ENCODE measurements at places on chromosomes 6 and 20.

- DNase-seq = no peak
These were observed 5.7 kb downstream of the TUBB2A start for GRCh38 chr6:3151691-3152090.

GRCh38 chr6:156809034-156809433 lies 31.9 kb downstream of the ARID1B start:
- DNase-seq = no peak

DNA sequence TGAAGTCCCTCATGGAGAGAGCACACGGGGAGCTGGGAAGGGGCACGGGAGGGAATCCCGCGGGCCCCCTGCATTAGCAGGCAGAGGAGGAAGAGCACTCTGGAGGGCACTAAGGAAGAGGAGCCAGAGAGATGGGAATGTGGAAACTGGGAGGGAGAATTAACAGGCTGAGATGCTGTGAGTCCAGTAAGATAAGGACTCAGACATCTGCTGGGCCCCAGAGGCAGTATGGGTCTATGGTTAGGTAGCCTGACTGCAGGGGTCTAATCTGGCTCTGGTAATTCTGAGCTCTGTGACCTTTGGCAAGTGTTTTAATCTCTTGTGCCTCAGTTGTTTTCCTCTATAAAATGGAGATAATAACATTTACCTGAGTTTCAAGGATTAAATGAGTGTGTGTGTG lies 15.7 kb upstream of the SRSF3 start:
- DNase-seq = no peak

DNA sequence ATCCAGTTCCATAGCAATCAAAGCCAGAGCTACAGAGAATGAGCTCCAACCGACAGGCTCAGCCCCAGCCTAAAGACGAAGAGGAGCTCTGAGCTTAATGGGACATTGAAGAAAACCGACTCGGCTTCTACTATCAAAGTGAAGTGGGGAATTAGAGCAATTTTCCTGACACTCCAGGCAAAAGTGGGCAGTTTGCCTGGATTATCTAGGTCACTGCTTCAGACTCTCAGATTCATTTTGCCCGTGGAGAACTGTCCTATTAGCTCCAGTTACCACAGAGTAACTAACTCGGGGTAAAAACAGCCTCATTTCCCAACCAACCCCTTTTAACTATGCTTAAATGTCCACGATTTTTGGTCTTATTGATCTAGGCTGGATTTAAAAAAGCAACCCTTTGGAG lies 592.1 kb upstream of the NRSN1 start:
- no peak for DNase-seq

DNA sequence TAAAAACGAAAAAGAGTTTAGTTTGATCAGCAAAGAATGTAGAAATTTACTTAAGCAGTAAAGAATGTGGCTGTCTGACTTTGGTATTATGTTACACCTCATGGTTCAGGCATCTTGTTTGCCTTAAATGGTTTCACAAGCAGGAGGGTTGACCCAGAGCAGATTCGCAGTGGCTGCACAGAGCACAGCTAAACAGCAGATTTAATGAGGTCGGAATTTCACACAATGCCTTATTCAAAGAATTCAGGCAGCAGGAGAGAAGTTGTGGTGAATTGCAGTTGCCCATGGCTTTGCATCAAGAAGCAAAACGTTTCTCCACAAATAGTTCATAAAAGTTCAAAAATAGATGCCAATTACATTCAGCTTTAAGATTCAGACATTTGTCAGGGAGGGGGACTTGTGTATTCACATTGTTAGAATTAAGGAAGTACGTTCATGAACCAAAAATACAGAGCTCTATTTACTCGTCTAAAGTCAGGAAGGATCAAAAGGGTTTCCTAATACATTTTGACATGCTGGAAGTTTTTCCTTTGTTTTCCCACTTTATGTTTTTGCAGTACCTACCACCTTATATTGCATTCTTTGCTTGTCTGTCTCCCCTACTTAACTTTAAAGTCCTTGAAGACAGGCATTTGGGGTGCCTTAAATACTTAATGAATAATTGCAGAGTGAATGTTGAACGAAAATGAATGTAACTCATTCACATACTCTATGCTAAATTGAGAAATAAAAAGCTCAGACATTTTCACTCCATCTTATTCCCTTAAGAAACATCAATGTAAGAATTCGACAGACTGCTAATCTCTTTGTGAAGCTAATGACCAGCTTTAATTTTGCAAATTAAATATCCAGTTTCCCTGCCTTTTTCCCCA lies 1163.6 kb upstream of the CITED2 start:
- DNase-seq = peak; percentile 99

- no peak for DNase-seq
These were observed 47.1 kb downstream of the MCUR1 start for GRCh38 chr6:13767121-13767808.

GRCh38 chr6:24932832-24933231 lies 2.9 kb downstream of the RIPOR2 start:
- DNase-seq = no peak

DNA sequence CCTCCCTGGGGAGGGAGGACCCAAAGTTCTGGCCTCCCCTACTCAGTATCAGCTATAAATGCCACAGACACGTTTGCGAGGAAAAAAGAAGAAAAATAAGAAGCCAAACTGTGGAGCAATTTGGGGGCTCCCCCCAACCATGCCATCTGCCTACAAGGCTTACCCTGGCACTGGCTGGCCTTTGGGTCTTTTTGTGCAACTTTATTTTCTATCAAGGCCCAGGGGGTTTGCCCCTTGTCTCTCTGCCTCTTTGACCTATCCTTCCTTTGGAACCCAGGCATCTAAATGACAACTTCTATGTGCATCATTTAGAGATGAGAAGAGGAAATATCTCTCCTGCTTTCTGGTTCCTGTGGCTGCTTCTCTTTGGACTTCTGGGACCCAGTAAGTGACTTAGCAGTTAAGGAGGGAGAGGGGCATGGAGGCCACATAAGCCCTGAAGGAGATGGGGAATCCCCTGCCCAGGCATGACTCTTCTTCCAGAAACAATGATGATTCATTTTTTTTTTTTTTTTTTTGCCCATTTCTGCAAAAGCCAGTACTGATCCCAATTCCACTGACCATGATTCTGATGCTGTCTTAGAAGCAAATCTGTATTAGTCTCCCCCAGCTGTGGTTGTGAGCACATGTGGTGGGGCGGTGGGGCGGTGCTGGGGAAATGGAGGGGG lies at the start of gene MUC22:
MUC22 (plus strand) TSS at position 82 of the 668 bp plus-strand sequence; CDS start at position 315, 233 bp downstream.
- DNase-seq = peak; percentile 20

GRCh38 chr6:12602951-12603672 lies 113.5 kb upstream of the PHACTR1 start:
- DNase-seq = peak; percentile 49

GRCh38 chr6:90502866-90503407 lies 83.9 kb downstream of the MAP3K7 start:
- no peak for DNase-seq

DNA sequence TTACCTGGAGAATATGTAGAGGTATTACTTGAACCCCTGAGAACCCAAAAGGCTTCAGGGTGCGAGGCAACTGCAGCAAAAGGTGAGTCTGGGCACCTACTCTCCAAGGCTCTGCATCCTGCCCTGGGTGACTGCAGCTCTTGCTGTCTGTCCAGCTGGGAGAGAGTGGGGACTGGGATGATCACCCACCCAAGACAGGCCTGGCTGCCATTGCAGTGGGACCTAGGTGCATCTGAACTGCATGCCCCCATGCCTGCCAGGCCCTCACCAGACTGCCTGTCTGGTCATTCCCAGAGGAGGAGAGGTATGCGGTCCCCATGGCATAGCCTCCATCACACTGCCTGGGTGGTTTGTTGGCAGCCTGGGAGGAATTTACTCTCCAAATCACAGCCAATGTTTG lies 563.9 kb downstream of the TFAP2A start:
- no peak for DNase-seq

GRCh38 chr6:107591346-107591745 lies 101.4 kb downstream of the SOBP start:
- no peak for DNase-seq

DNA sequence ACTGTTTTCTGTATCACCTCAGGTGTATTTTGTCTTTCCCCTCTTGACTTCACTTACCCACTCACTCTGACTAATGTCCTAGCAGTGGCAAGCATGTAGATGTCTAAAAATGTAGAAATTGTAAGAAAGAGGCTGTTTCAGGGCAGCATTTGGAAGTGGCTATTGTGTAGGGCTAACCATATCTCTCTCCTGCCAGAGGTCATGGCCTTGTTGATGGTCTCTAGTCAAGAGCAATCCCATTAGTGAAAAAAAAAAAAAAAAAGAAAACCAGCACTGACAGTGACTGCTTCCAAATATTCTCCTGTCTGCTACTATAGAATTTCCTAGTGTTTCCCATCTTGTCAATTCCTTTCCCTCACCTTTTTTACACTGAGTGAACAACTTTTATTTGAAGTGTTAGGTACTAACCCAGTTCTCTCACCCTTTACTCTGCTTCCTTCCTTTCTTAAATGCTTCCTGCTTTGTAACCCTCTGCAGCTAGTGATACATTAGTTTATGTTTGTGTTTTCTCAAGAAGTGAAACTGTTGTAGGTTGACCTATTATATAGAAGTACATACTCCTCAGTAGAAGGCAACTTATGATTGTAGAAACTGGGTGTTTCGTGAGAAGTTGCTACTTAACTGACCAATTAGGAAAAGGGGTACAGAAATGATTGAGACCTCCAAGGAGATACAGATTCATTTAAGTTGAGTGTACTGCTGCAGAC lies 174.1 kb upstream of the PTPRK start:
- no peak for DNase-seq

GRCh38 chr6:97790926-97791590 lies 508.0 kb upstream of the MMS22L start:
- no peak for DNase-seq

Measured in non-pigmented ciliary epithelial cell (primary cell).